ENCODE measurements at places on chromosomes 7 and 10.

DNA sequence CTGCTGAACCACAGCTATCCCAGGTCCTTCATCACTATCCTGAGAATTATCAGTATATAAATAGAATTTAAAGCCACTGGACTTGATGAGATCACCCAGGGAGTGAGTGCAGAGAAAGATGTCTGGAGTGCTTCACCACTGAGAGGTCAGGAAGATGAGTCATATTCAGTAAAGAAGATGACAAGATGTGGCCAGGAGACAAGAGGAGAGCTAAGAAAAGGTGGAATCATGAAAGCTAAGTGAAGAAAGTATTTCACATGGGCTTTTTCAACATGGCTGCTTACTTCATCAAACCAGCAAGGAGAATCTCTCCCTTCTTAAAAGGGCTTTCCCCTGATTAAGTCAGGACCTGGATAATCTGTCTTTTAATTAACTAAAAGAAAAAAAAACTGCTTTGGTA lies 9.1 kb upstream of the PRKAR2B start:
- no peak for DNase-seq

- peak; percentile 34 for DNase-seq
Observed at GRCh38 chr10:128631801-128632241, 505.6 kb upstream of the MKI67 start.

DNA sequence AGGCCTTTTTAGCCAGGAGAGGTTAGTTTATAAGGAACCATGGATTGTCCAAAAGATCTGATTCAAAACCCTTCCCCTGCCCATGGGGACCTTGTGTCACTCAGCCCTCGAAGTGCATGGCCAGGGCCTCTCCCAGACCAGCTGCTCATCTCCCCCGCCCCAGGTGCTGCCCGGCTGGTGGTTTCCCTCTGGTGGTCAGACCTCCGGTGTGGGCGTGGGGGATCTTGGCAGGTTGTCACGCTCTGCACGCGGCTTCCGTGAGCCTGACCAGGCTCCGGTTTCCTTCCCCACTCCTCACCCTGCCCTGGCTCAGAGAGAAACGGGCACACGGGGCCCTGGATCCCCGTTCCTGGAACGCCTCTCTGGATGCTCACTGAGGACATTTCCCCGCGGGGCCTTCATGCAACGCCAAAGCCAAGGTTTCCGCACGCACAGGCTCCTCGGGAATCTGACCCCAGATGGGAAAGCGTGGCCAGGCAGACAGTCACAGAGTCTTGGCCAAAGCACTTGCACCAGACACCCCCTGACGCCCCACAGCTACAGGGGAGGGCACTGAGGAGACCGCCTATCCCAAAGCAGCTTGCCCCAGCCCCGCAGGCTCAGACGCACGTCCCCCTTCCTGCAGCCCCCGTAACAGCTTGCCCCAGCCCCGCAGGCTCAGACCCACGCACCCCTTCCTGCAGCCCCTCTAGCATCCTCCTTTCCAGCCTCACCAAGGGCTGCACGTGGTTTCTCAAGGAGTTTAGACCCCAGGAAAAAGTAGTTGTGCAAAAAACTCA lies 7.8 kb upstream of the DIP2C start:
- DNase-seq: no peak

DNA sequence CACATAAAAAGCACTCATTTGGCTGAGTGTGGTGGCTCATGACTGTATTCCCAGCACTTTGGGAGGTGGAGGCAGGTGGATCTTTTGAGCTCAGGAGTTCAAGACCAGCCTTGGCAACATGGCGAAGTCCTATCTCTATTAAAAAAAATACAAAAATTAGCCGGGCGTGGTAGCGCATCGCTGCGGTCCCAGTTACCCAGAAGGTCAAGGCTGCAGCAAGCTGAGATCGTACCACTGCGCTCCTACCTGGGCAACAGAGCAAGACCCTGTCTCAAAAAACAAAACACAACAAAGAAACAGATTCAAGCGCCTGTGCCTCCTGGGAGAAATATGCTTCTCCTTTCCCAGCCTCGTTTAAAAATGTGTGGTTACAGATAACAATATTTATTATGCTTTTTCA lies 2.2 kb upstream of the ABCF2 start:
- DNase-seq: no peak

GRCh38 chr7:151087245-151088018 lies 1.2 kb downstream of the AGAP3 start:
- DNase-seq: no peak

- no peak for DNase-seq
Observed at GRCh38 chr10:86423739-86424138, 57.1 kb upstream of the GRID1 start.

DNA sequence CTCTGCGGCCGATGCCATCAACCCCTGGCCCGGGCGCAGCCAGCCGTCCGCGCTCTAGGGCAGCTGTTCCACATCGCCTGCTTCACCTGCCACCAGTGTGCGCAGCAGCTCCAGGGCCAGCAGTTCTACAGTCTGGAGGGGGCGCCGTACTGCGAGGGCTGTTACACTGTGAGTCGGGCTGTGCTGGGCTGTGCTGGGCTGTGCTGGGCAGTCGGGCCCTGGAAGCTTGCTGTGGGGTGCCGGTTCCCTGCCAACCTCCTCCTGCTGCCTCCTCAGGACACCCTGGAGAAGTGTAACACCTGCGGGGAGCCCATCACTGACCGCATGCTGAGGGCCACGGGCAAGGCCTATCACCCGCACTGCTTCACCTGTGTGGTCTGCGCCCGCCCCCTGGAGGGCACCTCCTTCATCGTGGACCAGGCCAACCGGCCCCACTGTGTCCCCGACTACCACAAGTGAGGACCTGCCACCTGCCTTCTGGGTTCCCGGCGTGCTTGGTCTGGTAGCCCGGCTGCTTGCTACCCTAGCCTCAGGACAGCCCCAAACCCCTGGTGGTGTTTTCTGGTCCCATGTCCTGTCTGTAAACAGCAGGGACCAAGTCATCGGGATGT lies 7.5 kb downstream of the ZYX start:
- DNase-seq: no peak

GRCh38 chr10:104081998-104082397 lies 3.7 kb downstream of the COL17A1 start:
- DNase-seq: no peak

DNA sequence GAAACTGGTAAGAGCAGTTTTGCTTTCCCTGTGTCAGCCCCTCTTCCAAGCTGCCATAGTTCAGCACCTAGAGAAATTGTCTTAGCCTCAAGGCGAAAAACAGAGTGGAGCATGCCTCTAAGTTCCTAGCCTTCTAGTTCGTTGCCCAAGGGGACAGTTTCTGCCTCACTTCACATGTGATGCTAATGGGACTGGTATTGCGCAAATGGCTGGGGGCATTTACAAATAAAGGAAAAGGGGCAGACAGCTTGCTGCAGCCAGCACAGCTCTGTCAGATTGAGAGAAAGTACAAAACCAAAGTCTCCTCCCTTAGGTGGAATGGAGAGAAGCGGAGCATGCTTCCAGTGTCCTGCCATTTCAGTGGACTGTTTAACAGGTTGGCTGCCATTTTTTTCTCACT lies 567.7 kb downstream of the ETV1 start:
- DNase-seq: no peak

DNA sequence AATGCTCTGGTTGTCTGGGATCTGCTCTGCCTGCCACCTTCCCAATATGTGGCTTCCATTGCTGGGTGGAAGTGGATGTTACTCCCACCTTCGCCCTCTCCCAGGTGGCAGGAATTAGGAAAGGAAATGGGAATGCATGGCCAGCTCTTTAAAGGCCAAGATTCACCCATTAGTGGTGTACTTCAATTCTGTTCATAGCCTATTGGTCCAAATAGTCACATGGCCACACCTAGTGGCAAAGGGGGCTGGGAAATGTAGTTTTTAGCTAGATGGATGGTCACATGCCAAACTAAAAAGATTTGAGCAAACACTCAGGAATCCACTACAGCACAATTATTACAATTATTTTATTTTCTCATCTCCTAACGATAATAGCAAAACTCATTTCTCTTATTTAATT lies 135.1 kb downstream of the NPY start:
- DNase-seq: no peak

DNA sequence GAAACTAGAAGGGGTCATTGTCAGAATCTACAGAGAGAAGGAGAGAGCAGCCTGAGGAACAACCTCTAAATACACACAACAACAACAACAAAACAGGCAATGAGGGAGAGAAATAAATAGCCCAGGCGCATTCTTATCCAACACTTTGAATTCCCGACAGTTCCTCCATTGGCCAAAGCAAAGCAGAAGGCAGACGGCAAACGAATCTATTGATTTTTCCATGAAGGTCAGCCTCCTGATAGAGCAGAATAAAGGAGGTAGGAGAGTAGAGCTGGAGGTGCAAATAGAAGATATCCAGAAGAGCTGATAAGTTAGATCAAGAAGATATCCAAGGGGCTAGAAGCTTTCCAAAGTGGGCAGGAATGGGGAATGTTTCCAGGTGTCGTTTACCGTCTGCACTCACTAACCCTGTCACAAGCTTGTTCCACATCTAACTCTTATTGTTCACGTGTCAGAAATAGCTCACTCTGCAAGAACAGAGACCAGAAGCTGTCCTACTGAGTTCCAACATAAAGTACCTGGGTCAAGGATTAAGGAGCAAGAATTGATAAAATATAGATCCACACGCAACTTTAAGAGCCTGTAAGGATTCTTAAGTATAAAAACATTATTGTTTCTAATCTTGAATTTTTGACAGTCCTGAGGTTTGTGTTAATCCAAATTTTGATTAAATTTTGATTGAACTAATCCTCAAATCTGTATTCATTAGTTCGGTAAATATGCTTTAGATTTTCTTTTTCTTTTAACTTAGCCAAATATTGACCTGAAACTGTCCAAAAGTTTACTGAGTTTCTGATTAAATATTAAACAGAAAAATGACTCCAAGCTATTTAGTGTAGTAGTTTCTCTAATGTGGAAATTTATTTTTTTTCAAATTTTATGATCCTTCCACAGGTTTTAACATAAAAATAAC lies 45.7 kb downstream of the PTN start:
- no peak for DNase-seq

- DNase-seq: no peak
Observed at GRCh38 chr7:85773116-85773728, 586.4 kb upstream of the SEMA3D start.

Data from Jurkat, Clone E6-1 (cell line).